ENCODE measurements at places on chromosomes 5 and 9.

DNA sequence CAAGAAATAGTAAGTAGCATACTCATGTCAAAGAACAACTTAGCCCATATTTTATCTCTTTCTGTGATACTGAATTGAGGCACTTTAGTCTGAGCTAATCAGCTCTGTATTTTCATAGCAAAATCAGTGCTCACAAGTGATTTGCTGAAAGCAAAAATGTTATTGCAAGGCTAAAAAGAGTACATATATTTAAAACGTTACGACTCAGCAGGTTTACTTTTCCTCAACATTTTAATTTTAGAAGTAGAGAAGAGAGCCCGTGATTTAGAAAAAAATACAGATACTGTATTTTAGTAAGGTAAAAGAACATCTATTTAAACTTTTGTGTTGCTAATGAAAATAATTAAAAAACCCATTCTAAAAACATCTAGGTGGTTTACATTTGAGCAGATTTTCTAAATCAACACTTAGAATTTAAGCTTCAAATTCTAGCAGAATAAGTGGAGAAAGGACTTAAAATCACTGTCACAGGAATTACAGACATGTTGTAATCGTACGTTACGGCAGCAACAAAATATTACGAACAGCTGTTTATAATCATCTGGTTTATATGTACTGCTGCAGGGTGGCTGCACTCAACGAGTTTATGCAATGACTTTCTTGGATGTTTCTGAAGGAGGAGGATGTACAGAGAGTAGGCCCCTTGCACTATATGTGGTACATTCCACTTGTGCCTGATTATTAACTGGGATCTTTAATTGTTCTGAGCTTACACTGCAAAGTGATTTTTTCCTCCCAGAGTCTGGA is 20.1 kb downstream of the SREK1 start:
- DNase-seq, result no peak

DNA sequence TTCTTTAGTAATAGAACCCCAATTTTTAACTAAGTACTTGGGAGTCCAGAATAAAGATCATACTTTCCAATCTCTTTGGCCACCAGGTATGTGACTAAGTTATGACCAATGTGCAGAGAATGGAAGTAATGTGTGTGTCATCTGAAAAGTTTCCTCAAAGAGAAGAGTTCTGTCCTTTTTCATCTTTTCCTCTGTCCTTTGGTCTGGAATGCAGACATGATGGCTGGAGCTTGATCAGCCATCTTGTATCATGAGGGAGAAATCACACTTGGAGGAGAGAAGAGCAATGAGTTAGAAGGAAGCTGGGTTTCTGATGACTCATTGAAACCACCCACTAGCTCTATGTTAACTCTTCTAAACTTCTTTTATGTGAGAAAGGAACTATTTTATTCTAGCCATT is 5.5 kb upstream of the CPEB4 start:
- no peak for DNase-seq

DNA sequence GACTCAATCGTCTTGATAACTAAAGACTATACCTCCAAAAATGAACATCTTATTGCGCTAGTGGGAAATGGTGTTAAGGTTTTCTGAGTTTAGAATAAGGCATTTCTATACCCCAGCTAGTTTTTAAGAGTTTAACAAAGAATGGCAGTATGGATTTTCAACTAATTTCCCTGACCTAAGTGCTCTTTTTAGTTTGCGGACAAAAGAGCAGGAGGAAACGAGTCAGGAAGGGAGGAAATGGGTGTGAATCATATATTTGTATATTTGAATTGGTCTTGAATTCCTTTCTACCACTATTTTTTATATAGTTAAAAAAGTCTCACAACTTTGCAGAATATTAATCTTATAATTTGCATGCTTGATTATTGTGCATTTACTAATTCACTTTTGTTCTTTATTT is 516.3 kb upstream of the ZNF608 start:
- no peak for DNase-seq

GRCh38 chr5:171580502-171581265 is 161.2 kb downstream of the FGF18 start:
- DNase-seq, result no peak

DNA sequence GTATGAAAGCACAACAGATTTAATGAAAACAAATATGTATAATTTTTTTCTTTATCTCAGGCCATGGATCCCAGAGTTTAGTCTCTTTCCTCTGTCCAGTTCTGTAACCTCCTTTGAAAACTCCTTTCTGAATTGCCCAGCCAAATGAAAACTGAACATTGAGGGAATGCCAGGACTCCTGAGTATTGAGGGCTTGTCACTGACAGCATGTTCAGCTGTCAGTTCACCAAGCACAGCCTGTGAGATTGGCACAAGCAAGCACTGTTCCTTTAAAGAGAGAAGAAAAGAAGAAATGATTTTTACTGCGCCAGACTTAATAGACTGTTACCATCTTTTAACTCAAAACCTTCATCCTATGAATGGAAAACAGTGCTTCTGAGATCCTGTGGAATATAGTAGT is 27.3 kb downstream of the TTC1 start:
- DNase-seq, result no peak
